ENCODE measurements at places on chromosomes 2 and 18.

- DNase-seq = no peak
Observed at GRCh38 chr18:28854964-28855363, 678.0 kb upstream of the CDH2 start.

GRCh38 chr2:102172745-102173144 is 14.1 kb upstream of the IL1RL2 start:
- no peak for DNase-seq

DNA sequence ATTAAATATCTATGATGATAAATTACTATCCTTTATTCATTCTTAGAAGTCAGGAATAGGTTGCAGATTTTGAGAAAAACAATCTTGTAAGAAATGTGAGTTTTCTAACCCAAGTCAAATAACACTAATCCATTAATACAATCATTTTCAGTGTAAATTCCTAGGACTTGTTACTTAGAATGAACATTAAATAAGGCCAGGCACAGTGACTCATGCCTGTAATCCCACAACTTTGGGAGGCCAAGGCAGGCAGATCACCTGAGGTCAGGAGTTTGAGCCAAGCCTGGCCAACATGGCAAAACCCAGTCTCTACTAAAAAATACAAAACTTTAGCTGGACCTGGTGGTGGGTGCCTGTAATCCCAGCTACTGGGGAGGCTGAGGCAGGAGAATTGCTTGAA is 45.8 kb upstream of the CDKL4 start:
- no peak for DNase-seq

DNA sequence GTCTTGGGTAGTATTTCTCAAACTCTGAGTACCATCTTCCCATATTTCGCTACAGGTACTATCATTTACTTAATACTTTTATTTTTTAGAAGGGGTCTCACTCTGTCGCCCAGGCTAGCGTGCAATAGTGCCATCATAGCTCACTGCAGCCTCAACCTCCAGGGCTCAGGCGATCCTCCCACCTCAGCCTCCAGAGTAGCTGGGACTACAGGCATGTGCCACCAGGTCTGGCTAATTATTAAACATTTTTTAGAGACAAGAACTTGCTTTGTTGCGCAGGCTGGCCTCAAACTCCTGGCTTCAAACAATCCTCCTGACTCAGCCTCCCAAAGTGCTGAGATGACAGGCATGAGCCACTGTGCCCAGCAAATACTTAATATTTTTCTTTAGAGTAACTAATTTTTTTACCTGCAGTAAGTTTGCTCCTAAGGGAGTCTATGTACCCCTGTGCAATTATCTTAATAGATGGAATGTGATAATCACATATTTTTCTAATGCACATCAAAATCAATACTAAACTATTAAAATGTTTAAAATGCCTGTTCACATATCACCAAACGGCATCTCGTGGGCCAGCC is 100.6 kb upstream of the ST3GAL5 start:
- DNase-seq = no peak

- no peak for DNase-seq
Observed at GRCh38 chr2:192090911-192091310, 103.8 kb downstream of the TMEFF2 start.

DNA sequence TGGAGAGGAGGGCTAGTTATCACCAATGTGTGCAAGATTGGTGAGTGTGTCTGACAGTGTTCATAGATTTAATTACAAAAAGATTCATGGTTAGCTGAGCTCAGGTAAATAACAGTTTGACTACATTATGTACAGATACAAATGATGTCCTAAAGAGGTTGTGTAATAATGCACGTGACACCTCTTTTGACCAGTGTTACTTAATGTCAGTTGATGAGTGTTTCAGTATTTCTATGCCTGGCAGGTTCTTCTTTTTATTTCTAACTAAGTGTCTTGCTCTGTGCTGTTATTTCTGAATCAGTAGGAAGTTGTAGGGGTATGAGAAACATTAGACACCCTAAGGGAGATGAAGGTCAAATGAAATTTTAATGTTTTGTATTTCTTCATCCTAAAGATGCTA is 7.9 kb upstream of the INHBB start:
- DNase-seq = no peak

DNA sequence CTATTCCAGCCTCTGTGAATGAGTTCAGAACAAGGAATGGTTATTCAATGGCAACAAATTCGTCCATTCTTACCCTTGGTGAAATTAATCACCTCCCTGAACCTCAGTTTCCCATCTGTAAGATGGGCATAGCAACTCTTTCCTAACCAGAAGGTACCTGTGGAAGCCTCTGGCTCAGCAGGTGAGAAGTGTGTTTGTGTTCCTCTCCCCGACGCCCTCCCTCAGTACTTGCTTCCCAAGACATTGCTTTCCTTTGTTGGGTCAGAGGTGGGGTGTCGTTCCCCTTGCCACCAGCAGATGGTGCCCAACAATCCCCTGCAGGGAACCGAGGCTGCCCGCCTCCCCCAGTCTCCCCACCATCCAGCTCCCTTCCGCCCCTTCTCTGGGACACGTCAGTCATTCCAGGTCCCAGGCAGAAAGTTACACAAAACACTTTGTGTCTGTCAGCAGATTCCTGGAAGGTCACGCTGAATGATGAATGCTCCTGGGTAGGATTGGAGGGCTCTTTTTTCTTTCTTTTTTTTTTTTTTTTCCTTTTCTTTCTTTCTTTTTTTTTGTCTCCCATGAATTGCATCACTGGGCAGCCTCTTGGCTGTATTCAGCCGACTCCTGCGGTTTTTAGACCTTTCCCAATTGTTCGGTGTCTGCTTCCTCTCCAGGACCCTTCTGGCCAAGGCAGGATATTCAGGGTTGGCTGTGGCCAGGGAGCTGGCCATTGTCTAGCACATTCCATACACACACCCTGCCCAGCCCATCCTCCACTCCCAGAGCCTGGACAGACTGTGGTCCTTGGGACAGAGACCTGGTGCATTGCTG is 117.3 kb downstream of the LPIN1 start:
- DNase-seq = peak; percentile 65

DNA sequence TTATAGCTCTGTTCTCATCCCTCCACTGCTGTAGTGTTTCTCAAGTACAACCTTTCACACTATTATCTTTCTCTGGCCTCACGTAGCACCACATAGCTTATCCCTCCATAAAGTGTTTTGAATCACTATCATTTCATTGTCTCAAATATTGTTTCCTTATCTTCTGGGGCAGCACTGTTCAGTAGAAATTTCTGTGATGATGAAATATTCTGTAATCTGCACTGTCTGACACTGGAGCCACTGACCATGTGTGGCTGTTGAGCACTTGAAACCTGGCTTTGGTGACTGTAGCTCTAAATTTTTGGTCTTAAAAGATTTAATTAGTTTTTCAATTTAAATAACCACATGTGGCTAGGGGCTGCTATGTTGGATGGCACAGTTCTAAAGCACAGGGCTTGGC is 78.9 kb downstream of the CPS1 start:
- DNase-seq = no peak

- no peak for DNase-seq
Observed at GRCh38 chr2:128607440-128607839, 288.8 kb upstream of the HS6ST1 start.

DNA sequence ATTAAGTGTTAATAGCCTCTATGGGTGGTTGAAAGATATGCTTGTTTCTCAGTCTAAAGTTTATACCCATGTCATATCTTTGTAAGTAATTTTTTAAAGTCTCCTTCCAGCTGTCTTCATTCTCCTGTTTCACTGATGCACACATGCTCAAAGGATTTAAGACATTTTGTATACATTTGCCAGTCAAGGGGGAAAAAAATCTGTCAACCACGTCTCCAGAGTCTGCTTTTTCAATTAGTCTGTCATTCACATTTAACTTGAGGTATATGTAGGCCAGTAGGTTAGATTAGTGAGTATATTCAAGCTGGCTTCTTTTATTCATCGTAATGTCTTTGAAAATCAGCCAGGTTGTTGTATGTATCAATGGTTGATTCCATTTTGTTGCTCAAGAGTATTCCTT is 193.5 kb downstream of the MCFD2 start:
- DNase-seq = no peak

DNA sequence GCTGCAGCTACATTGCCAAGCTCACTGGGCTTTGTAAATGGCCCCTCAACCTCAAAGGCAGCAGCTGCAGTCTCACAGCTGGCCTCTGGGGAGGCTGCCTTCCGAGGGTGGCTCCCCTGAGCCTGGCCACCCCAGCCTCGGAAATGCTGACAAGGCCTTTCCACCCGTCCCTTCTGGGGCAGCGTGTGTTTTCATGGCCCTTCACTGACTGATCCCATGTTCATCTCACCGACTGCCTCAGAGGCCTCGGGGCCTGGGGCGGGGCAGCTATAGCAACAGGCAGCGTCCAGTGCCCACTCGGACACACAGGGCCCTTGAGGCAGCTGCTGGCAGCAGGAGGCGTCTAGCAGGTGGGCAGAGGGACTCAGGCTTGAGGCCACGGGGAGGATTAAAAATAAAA is 149.7 kb downstream of the GLI2 start:
- no peak for DNase-seq

GRCh38 chr2:56583796-56584315 is 400.1 kb downstream of the CCDC85A start:
- DNase-seq = no peak

DNA sequence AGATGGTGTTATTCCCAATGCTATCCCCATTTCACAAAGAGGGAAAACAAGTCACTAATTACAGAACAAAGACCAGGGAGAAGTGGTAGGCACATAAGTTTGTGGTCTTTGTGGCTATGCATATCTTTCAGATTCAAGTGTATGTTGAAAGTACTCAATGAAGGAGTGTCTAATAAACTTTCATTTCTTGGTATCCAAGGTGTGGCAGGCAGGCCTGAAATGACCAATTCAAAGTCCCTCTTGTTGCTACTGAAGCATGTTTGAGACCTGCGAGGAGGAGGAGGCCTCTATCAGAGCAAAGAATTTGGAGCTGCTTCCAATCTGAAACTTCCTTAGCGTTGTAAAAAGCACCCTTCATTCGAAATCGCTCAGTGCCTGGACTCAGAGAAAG is 60.9 kb upstream of the KLF7 start:
- no peak for DNase-seq

DNA sequence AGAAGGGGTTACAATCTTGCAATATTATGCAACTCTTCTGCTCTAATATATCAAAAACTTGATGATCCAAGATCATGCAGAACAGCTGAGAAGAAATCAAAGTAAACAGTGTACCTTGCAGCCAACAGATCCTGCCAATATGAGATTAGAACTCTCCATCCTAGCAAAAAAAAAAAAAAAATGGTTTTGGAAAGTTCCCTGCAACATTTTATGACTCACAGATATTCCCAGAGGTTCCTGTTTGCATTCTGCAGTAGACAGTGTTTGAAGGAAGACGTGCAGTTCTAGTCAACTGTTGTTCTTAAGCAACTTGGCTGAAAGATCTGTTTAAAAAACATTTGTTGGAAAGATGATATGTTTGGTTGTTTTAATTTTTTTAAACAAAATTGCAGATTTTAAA is 103.6 kb upstream of the WDR75 start:
- no peak for DNase-seq

GRCh38 chr18:55908901-55909366 is 320.9 kb upstream of the TCF4 start:
- DNase-seq = no peak

DNA sequence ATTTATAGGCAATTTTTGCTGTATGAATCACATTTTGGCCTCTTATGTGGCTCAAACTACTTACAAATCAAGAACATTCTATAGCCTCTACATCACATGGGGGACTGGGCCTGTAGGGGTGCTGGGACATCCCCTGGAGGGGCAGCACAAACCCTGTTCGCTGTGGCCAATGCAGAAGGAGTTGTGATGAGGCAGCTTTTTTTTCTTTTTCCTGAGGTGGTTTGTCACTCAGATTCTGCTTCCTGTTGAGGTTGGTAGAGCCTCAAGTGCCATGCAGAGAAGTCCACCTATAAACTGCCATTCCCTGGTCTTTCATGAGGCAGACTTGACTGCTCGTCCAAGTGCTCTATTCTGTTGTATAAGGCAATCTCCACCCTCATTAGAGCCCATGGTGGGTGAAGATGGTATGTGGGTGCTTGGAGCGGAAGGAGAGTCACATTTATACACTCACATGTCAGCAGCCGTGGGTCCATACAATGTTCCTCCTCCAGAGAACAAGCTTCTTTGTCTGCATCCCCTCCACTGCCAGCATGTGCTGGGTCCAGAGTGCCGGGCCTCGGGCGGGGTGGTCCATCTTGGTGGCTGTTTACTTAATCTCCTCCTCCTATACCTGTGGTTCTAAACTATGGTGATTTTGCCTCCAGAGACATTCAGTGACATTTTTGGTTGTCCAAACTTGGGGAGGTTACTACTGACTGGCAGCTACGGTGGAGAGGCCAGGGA is 120.3 kb downstream of the ACOXL start:
- no peak for DNase-seq

GRCh38 chr18:57243624-57244179 is 96.8 kb downstream of the BOD1L2 start:
- DNase-seq = no peak

DNA sequence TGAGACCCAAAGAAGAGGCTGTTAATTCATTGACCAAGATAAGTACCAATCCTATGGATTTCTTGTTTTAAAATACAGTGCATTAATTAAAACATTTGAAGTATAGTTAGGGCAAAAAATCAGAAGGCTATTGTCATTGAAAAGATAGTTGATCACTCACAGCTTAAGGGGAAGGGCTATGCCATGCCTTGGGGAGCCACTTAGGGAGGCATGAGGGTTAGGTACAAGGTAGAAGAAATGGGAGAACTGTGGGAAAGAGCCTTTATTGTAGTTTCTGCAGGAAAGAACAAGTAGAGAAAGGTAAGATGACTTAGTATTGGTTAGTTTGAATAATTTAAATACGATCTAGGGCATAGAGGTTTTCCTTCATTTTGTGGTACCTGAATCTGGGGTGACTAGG is 1285.5 kb upstream of the TMEFF2 start:
- no peak for DNase-seq

- no peak for DNase-seq
Observed at GRCh38 chr2:133411101-133411500, 157.2 kb downstream of the NCKAP5 start.

DNA sequence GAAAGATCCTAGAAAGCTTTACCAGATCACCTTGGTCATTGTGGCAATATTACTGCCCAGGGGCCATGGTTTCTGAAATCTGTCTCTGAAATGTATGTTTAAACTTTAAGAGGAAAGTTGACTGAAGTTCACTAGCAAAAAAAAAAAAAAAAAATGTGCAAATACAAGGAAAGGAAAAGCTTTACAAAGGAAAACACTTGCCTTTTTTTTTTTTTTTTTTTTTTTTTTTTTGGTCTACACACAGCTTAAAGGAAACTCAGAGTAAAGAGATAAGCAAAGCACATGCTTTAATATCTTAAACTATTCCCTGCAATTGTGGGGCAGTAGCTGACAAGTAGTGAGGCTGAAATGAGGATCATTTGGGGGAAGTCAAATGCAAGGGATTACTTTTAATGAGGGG is 174.2 kb upstream of the EPAS1 start:
- DNase-seq = no peak

GRCh38 chr2:42519624-42520023 is 25.8 kb upstream of the KCNG3 start:
- DNase-seq = no peak

- no peak for DNase-seq
Observed at GRCh38 chr2:140308706-140309105, 1528.5 kb upstream of the NXPH2 start.

DNA sequence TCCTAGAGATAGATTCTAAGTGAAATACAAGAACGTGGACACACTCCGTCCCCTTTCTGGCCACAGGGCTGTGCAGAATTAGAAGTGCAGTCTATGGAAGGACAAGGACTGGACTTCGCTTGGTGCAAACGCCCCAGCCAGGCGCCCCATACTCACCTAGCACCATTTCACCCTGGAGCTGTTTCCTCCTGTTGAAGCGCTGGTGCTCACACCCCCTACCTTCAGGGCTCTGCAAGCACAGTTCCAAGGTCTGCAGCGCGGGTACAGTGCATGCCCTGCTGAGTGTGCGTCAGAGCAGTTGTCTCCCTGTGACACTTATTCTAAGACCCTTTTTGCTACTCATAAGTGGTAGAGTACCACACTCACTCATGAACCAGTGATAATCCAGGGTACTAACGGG is 3.0 kb downstream of the HPCAL1 start:
- DNase-seq = no peak
